ENCODE measurements at places on chromosomes 12 and 14.
A peak's percentile ranks its signal among the peaks of the same experiment; 100 is the strongest.

DNA sequence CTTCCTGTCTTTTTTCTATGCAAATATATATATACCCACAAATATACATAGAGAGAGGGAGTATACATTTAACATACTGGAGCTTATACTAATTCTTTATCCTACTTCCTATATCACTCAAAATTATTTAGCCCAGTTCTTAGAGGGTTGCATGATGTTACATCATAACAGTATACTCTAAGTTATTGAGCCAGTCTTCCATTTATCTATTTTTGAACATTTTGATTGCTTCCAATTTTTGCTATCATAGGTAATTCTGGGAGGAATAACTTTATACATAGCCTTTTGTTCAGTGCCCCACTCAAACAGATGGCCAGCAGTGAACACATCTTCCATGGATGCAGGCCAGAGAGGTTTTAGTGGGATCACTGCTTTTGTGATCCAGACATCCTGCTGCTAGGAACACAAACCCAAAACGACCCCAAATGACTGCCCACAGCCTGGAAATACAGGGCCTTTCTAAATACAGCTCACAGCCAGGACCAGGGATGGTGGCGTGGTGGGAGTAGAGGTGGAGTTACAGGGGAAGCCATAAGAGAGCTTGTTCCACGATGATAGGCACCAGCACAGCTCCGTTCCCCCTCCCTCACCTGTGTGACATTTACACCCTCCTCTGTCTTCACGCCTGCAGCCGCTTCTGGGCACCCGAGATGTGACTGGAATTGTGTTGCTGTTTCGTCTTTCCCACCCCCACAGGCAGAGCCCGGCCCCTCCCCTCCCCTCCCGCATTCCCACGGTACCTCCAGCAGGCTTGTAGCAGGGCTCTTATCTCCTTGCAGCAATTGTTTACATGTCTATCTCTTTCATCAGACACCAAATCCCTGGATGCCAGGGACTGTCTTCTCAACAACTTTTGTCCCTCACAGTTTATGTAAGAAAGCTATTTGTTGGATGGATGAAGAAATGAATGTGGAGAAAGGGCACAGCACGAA is 30.7 kb upstream of the HDAC7 start:
- DNase-seq, result no peak

DNA sequence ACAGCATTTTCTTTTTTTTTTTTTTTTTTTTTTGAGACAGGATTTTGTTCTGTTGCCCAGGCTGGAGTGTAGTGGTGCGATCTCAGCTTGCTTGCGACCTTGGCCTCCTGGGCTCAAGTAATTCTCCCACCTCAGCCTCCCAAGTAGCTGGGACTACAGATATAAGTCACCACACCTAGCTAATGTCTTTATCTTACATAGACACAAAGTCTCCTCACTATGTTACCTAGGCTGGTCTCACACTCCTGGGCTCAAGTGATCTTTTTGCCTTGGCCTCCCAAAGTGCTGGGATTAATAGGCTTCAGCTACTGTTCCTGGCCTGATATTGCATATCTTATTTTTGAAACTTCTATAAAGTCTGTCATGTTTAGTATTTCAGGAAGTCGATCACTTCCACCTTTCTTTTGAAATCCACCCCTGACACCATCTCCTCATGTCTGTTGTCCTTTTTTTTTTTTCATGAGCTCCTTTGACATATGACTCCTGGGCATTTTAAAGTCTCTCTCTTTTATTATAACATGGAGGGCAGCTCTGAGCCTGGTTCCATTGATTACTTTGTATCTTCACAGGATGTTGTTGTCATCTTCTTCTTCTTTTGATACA is 5.9 kb upstream of the A2ML1 start:
- no peak for DNase-seq

- no peak for DNase-seq
These were observed 126.7 kb downstream of the PRKD1 start for GRCh38 chr14:29800961-29801360.

DNA sequence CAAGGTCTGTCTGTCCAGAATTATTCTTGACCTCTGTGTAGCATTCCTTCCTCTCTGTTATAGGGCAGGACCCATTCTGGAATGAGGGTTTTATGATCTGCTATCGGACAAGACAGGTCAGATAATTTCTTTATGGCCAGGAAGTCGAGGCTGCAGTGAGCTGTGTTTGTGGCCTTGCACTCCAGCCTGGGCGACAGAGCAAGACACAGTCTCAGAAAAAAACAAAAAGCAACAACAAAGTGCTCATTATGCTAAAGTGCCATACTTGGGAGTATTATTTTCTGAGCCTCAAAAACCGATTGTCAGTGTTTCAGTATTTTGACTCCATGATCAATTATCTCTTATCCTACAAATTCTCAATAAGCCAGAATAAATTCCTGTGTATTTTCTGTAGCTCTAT is 4.1 kb downstream of the CIPC start:
- DNase-seq, result no peak

DNA sequence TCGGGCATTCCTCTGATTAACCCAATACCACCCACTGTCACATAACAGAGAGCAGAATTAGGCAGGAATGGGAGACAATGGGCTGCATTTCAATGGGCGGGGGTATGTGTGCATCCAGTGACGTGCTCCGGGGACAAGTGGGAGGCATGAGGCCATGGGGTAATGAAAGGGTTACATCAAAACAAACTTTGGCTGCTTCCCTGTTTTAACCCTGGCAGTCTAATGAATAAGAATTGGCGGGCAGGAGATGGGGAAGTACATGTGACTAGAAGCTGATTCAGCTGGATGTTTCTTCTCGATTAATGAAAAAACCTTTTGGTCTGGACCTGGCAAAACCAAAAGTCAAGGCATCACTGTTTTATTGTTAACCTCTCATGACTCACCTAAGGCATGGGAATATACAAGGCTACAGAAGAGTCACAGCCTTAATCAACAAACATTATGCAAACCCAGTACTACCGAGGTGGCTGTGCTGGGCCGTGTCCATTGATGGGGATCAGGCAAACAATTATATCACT is 44.2 kb downstream of the SOCS2 start:
- no peak for DNase-seq

GRCh38 chr12:20807192-20808080 is 3.1 kb upstream of the SLCO1B3 start:
- DNase-seq, result no peak

GRCh38 chr14:56555921-56556570 is 23.6 kb upstream of the TMEM260 start:
- DNase-seq, result no peak

- DNase-seq, result no peak
These were observed 333 bp upstream of the KCNA1 start for GRCh38 chr12:4909410-4909733.

DNA sequence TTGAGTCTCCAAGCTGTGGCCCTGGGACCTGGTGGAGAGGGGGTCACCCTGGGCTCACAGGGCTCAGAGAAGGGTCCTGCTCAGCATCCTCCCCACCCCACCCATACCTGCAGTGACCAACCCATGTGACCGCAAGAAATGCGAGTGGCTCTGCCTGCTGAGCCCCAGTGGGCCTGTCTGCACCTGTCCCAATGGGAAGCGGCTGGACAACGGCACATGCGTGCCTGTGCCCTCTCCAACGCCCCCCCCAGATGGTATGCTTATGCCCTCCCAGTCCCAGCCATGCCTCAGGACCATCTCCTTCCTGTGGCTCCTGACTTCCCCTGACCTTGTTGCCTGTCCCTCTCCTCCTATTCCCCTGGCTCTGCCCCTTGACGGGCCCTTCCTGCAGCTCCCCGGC is 6.7 kb upstream of the NXPH4 start:
- no peak for DNase-seq

DNA sequence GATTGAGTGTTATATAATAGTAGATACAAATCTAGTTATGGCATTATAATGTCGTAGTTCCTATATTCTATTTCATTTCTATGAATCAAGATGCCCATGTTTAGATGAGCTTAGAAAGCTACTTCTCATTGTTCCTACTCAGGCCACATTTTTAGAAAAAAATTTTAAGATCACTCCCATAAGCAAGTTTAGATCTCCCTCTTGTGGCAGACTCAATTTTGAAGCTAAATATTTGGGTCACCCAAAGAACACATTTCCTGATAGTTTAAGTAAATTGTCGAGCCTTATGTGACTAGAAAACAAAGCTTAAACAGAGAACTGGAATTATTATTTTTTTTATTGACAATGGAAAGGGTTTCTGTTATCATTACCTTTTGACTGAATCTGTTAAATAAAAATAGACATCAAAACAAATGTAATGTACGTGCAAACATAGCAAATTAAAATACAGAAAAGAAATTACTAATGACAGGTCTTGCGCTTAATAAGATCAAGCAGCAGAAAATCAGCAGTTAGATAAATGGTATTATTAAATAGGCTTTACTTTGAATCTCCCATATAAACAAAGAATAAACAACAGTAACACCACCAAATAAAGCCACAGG is 180.2 kb downstream of the ACSS3 start:
- DNase-seq, result no peak

GRCh38 chr12:53048780-53049401 is 974 bp upstream of the TNS2 start:
- no peak for DNase-seq

DNA sequence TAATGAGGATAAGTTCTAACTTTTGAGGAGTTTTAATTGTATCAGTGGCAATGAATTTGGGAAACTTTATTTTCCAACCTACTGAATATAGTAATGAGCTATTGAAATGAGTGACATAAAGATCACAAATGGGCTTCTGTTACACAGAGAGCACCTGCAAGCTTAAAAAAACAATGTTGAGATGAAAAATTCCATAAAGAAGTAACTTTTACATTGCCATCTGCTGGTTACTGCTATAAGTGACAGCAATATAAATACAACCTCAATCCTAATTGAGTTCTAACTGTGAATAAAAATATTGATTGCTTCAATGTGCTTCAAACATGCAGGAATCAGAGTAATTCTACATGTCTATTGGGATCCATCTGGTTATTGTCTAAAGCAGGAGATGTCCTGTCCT is 14.2 kb downstream of the WIF1 start:
- no peak for DNase-seq

DNA sequence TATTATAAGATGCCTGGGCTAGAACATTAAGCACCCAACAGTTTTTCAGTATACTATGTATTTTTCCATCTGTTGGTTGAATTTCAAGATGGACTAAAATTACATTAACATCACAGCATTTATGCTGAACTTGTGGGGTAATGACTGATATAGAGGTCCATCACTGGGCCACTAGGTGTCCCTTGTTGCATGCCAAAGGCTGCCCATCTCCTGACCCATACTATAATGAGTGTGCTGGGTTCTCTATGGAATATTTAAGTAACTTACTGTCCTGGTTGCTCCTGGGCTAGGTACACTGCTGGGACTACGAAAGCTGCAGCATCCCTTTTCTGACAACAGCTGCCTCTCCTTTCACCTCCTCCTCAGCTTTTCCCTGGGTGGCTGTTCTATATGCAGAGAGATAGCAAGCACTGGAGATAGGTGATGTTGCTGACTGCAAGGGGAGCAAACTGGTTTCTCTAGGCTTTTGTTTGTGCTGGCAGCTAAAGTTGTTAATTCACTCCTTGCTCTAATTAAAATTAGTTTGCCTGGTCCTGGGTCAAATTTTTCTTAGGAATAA is 138.6 kb upstream of the TRHDE start:
- DNase-seq, result no peak

DNA sequence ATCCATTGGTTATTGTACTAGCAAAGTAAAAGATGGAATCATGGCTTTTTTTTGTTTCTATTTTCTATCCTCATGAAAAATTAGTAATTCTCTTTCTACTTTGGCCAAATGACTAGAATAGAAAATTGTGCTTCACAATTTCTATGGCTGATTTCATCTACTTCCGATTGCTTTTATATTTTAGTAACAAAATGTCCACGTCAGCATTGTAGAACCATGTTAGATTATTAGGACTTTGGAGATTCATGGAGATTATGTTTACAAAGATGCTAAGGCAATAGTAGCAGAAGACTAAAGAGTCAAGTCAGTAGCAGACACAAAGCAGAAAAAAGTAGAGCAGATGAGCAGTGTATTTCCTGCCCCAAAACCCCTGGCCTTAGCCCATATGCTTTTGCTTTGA is 113.6 kb downstream of the C12orf42 start:
- no peak for DNase-seq

DNA sequence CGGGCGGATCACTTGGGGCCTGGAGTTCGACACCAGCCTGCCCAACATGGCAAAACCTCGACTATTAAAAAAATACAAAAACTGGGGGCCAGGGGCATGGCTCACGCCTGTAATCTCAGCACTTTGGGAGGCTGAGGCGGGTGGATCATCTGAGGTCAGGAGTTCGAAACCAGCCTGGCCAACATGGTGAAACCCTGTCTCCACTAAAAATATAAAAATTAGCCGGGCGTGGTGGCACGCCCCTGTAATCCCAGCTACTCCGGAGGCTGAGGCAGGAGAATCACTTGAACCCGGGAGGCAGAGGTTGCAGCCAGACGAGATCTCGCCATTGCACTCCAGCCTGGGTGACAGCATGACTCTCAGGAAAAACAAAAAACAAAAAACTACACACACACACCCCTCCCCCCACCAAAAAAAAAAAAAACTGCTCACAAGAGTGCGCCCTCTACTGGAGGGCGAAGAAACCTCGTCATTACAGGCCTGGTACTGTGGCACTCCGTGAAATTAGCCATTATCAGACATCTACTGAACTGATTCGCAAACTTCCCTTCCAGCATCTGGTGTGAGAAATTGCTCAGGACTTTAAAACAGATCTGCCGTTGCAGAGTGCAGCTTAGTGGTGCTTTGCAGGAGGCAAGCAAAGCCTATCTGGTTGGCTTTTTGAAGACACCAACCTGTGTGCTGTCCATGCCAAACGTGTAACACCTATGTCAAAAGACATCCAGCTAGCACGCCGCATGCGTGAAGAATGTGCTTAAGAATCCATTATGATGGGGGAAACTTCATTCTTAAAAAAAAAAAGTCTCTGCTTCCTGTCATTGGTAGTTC is 7.7 kb downstream of the PPP1R3E start:
- DNase-seq, result peak; percentile 90

- no peak for DNase-seq
These were observed 152.2 kb downstream of the SLC15A4 start for GRCh38 chr12:128671528-128672042.

GRCh38 chr12:42968426-42968825 is 378.9 kb upstream of the PRICKLE1 start:
- DNase-seq, result no peak

DNA sequence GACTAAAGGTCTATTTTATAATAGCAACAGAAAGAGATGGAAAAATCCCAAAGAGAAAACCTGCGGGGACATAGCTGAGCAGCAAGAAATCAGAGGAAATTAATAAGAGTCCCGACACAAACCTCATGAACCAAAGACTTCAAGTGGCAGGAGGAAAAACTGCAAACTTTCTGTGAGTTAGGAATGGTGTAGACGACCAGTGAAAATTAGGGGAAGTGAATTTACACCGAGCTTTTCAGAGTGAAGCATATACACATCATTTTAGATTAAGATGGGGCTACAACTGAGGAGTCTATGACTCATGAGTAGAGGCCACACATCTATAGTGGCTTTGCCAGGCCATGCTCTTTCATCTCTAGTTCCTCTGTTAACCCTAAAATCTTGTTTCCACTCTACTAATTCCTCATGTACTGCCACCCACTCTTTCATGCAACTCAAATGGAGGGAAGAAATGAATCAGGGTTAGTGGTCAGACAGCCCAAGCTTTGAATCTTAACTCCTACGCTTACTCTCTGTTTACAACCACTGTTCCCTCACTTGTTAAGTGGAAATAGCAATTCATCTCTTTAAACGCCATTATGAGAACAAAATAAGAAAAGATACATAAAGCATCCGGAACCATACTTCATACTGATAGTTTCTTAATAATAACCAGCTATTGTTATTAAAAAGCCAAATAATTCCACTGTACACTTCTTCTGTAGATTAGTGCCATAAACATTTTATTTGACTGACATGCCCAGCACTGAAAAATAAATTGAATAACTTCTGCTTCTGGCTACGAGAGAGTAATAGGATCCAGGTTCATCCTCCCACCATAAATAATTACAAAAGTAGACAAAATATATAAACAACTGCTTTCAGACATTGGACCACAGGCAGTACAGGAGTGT is 219.3 kb downstream of the RMST start:
- no peak for DNase-seq

Data from activated CD4-positive, alpha-beta T cell treated with anti-CD3 and anti-CD28 coated beads, Interleukin-2, amount 10 ng/mL, durations not matched to agents 24 days and 14 days (primary cell).